ENCODE measurements at places on chromosomes 1 and 21.

DNA sequence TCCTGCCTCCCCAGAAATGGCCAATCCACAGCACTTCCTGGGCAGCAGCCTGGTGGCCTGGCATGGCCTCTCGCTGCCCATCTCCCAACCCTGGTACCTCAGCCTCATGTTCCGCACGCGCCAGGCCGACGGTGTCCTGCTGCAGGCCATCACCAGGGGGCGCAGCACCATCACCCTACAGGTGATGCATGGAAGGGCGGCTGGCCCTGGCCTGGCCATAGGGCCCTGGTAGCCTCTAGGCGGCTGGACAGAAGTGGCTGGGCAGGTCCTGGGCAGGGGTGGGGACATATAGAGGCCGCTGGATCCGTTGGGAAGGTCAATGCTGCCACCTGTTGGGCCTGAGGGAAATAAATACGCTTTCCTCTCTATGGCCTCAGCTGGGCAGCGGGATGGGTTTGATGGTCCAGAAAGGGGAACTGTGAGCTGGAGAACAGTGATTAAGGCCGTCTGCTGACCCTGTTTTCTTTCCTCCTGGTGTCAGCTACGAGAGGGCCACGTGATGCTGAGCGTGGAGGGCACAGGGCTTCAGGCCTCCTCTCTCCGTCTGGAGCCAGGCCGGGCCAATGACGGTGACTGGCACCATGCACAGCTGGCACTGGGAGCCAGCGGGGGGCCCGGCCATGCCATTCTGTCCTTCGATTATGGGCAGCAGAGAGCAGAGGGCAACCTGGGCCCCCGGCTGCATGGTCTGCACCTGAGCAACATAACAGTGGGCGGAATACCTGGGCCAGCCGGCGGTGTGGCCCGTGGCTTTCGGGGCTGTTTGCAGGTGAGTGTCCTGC, 14.4 kb downstream of the CELSR2 start:
- no peak for DNase-seq

DNA sequence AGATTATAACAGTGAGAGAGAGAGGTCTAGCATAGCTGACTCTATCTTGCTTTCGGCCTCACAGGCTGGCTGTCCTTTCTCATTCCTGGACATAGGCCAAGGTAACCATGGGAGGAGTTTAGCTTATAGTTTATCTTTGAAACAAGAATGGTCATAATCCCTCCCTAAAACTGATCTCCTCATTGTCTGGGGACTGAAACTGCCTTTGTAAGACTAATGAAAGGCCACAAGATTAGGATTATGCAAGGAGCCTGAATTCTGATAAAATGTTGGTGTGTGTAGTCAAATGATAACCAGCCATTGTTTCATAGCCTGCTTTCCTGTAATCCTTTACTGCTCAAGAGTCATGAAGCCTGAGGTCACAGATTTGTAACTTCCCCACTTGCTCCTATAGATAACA, 131.9 kb upstream of the LYPLAL1 start:
- no peak for DNase-seq

GRCh38 chr1:30033256-30034104, 689.9 kb downstream of the MATN1 start:
- DNase-seq = no peak

DNA sequence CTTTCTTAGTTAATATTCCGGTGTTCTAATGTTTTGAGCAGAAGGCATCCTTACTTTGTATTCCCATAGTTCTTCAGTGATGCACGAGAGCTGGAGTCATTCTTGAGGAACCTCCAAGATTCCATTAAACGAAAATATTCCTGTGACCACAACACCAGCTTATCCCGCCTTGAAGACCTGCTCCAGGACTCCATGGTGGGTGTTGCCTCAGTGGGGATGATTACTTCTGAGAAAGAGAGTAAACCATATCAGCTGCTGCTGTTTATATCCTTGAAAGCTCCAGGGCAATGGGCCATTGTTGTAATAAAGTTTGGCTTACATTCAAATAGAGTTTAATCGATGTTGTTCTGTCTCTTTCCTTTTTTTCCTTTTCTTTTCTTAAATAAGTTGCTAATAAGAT, 93.1 kb downstream of the MACF1 start:
- DNase-seq = no peak

- peak; percentile 44 for DNase-seq
Observed at GRCh38 chr1:9561429-9561828, 22.2 kb downstream of the SLC25A33 start.

All from keratinocyte (primary cell).